IMR-90 (cell line): ENCODE measurements at places on chromosomes 12 and 14.

GRCh38 chr14:103879570-103880347 lies 32.4 kb upstream of the PPP1R13B start:
- DNase-seq: no peak

DNA sequence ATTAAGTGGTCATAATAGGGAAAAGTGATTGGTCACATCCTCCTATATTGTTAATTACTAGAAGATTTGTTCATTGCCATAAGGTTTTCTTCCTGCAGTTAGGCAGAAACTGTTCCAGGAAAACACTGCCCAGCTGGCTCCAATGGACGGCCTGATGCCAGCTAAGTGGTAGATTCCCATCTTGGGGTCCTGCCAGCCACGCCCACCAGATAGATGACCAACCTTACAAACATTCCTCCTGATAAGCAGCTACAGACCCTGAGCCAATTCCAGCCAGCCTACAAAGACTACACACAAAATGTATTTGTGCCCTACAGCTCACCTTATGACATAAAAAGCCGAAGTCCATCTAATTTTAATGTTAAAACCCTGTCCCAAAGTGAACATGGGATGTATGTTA lies 685.9 kb upstream of the USP15 start:
- DNase-seq: no peak

DNA sequence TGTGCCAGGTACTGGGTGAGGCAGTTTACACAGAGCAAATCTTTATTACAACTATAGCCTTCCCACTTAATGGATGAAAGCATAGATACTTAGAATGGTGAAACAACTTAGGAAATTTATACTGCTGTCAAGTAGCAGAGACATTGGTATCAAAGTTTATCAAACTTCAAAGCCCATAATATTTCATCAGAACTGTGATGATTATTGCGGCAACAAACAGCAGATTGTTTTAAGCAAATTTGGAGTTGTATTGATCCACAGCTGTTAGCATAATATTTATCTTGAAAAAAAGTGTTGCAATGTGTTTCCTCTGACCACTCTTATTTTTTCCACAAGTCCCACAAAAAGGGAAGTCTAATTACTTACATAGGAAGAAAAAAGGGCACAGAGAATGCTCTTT lies 2.0 kb upstream of the SLCO1B3 start:
- no peak for DNase-seq

- no peak for DNase-seq
Observed at GRCh38 chr14:64706119-64706592, 1.9 kb downstream of the PLEKHG3 start.

GRCh38 chr14:32072676-32073075 lies 4.4 kb upstream of the ARHGAP5 start:
- DNase-seq: no peak

DNA sequence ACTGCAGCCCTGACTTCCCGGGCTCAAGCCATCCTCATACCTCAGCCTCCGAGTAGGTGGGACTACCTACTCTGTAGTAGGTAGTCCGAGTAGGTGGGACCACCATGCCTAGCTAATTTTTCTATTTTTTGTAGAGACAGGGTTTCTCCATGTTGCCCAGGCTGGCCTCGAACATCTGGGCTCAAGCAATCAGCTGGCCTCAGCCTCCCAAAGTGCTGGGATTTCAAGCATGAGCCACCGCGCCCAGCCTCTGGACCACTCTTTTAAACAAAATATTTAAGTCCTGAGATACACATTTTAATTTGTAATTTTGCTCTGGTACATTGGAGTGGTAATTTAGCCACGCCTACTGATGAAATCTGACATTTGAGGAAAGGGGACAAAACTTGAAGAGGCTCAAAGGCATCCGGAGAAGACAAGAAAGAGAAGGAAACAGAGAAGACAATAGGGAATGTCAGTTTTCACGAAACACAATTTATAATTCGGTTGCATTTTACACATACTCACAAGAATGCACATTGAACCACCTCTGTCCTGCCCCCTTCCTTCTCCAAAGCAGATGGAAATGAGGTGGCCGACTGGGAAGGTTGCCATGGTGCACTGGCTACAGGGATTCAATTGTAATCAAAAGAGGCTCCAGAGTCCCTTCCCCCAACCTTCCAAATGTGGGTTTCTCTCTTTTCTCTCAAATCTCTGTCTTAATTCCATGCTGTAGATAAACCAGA lies 9.7 kb upstream of the TUBA1A start:
- peak; percentile 94 for DNase-seq

DNA sequence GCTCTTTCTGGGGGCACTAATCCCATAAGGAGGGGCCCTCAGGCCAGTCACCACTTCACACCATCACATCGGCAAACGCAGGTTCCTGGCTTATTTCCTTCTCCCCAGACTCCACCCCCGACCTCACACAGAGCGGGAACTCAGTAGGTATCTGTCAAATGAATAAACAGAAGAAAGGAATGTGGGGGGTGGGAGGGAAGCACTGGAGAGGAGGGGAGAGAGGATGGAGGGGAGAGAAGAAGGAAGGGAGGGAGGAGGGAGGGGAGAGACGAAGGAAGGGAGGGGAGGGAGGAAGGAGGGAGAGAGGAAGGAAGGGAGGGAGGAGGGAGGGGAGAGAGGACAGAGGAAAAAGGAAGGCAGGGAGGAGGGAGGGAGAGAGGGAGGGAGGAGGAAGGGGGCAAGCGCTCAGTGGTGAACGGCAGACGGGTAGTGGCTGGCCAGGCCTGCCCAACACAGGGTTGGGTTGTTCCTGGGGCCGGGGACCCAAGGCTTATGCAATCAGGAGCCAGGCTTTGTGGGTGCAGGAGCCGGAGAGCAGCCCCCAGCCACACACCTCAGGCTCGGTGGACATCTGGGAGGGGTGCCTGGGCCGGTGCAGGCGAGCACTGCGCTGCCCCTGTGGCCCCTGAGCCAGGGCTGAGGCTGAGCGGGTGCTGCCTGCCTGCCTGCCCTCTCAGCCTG lies 52.6 kb upstream of the FBRSL1 start:
- no peak for DNase-seq

GRCh38 chr12:3715999-3716398 lies 36.9 kb downstream of the CRACR2A start:
- no peak for DNase-seq

DNA sequence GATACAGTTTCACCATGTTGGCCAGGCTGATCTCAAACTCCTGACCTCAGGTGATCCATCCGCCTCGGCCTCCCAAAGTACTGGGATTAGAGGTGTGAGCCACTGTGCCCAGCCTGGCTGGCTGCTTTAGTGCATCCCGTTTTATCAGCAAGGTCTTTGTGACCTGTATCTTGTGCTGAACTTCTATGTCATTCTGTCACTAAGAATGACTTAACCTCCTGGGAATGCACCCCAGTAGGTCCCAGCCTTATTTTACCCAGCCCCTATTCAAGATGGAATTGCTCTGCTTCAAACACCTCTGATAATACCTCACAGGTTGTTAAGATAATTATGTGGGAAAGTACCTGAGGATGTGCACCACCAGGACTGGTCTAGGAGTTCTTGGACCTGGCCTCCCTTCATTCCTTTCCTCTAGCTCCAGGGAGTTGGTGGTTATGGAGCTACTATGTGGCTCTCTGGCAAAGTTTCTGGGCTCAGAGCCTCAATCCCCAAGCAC lies 26.1 kb upstream of the JPH4 start:
- DNase-seq: no peak

GRCh38 chr12:38154096-38155019 lies 162.2 kb upstream of the ALG10B start:
- no peak for DNase-seq

- DNase-seq: no peak
Observed at GRCh38 chr12:2733493-2734355, 61.0 kb upstream of the FKBP4 start.

- DNase-seq: no peak
Observed at GRCh38 chr12:6696690-6697583, 3.7 kb downstream of the PIANP start.
